NCI-H446 treated with DMSO at 0.1 percent for 48 hours (cell line): ENCODE measurements at places on chromosomes 13 and 19.
A peak's percentile ranks its signal among the peaks of the same experiment; 100 is the strongest.

- DNase-seq, result no peak
These were observed 35.5 kb downstream of the DOT1L start for GRCh38 chr19:2199215-2199614.

GRCh38 chr19:22628401-22628800 lies 5.7 kb upstream of the ZNF492 start:
- no peak for DNase-seq

DNA sequence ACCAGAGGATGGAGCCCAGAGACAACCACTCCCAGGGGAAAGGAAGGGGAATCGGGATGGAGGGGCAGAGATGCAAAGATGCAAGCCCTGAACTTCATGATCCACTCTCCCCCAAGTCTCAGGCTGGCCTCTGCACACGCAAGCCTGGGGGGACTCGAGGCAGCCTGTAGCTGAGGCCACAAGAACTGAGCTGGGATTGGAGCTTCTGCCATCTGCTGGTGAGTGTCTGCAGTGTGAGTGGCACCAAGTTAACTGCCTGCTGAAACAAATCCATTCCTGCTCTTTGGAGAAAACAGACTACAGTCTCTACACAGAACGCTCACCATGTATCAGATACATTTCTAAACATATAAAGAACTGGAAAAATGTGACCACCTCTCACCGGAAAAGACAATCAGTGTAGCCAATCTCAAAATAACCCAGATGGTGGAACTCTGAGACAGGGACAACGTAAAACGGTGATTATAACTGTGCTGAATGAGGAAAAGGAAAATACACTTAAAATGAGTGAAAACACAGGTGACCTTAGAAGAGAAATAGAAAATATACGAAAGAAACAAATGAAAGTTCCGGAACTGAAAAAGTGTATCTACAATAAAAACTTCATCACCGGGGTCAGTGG lies 62.1 kb downstream of the KLF2 start:
- DNase-seq, result peak; percentile 1

DNA sequence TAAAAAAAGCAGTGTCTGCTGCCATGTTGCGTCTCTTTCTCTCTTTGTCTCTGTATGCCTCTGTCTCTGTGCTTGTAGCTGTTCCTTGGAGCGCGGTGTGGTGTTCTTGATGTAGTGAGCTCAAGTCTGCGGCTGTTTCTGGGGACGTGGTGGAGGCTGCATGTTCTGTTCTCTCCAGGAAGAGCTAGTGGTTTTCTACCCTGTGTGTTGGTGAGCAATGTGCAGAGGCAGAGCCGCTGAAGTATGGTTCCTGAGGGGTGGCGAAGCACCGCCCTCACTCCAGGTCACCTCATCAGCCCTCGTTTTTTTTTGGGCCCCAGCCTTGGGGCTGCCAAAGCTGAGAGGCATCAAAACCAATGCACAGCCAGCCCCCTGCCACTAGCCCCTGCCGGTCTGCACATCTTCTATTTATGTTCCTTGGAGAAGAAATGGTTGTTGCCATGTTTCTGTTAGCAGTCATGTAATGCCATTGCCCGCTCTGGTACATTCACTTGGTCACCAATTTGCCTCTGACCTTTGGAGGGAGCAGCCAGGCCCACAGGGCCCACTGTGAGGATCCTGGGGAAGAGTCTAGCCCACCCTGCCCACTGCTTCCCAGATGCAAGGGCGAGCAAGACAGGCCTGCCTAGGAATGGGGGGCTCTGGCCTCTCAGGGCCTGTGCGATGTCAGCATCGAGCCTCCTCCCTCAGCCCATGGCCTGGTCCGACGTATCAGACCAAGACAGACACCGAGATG lies 7.2 kb downstream of the HNRNPL start:
- no peak for DNase-seq

DNA sequence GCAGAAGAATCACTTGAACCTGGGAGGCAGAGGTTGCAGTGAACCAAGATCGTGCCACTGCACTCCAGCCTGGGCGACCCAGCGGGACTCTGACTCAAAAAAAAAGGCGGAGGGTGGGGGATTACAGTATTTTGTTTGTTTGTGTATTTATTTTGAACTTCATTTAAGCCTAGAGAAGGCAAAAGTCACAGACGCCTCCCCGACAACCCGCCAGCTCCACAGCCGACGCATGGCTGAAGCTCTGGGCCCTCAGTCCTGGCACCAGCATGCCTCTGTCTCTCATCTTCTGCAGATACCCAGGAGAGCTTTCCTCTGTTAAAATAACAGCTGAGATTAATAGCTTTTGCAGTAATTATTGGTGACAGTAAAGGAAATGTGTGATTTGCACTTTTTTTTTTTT lies 17.2 kb upstream of the PDCD5 start:
- no peak for DNase-seq

- no peak for DNase-seq
These were observed 36.1 kb upstream of the KLF2 start for GRCh38 chr19:16288544-16288943.
